DMS 273 treated with DMSO at 0.1 percent for 48 hours (cell line): ENCODE measurements at places on chromosomes 6 and 20.

DNA sequence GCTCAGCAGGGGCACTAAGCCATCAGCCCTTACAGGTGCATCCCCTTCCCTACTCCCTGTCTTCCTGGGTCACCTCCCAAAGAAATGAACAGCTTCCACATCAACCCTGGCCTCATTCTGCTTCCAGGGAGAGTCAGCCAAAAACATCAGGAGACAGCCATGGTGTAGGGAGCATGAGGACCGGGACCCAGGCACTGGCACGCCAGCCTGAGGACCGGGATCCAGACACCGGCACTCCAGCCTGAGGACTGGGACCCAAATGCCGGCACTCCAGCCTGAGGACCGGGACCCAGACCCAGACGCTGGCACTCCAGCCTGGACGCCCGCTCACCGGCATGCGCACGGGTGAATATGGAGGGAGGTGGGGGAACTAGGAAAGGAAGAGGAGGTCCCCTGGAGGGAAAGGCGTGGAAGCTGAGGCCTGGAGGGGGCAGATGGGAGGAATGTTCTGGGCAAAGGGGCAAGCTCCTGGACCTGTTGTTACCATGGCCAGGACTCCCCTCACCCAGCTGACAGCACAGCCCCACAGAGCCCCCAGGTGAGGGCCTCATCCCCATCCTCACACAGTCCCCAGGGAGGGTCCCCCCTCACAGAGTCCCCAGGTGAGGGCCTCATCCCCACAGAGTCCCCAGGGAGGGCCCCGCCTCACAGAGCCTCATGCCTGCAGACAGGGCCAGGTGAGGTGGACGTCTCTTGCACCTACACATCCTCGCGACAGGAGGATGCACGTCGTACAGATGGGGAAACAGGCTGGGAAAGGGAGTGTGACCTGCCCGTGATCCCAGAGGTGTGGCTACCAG lies 26.0 kb upstream of the MRGBP start:
- no peak for DNase-seq

DNA sequence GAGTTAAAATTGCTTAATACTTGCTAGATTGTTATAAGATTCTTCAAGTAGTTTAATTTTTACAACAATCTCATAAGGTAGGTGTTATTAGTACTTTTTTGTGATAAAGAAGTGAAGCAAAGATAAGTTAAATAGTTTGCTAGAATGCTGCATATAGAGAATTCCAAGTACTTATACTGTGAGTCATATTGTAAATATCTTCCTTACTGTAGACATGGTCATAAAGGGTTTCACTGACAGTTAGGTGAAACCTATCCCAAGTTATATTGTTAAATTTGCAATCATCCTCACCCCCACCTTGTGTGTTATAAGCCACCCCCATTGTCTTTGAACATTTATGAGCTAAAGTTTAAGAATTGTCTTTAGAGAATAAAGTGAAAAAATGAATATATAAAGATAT lies 142.0 kb downstream of the FAM83B start:
- DNase-seq: no peak

GRCh38 chr20:51725584-51726176 lies 42.5 kb downstream of the ATP9A start:
- no peak for DNase-seq

DNA sequence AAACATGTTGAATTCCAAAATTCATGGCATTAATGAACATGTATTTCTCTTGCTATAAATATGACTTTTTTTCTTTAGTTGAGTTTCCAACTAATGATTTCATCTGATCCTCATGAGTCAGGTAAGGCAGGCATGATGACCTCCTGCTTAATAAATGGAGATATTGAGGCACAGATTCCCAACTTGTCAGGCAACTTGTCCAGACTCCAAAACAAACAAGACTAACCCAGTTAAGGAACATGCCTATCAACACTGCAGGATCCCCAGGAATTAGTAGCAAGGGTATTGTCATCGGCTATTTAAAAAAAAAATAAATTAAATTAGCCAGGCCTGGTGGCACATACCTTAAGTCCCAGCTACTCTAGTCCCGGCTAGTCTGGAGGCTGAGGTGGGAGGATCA lies 121.3 kb upstream of the SALL4 start:
- no peak for DNase-seq

GRCh38 chr20:1423625-1424106 lies 30.8 kb upstream of the FKBP1A start:
- peak; percentile 44 for DNase-seq

GRCh38 chr6:89350281-89350966 lies 2.1 kb downstream of the UBE2J1 start:
- DNase-seq: no peak

DNA sequence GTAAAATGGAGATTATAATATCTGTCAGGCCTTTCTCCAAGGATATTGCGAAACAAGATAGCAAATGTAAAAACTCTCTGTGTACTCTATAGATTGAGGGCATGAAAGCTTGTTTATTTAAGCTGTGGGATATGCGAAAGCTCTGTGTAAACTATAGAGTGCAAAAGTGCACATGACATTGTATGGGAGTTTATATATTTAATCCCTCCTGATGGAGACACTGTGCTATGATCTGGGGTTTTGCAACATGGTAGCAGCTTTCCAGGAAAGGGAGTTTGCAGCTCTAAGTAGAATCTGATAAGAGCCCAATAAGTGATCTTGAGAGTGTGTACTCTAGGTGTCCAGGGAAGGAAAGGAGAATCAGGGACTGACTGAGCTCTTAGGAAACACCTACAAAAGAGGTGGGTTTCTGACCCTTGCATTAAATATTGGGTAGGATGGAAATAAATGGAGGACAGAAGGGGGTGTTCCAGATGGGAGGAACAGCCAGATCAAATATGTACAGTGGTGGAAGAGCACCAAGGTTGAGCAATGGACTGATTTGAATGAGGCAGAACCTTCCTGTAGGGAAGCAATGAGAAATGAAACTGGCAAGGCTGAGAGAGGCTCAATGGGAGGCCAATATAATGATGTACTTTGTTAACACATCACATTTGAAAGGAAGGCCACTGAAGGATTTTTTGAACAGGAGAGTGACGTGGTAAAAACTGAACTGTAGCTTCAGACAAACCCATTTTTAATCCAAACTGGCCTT lies 450.1 kb downstream of the GJA1 start:
- no peak for DNase-seq

DNA sequence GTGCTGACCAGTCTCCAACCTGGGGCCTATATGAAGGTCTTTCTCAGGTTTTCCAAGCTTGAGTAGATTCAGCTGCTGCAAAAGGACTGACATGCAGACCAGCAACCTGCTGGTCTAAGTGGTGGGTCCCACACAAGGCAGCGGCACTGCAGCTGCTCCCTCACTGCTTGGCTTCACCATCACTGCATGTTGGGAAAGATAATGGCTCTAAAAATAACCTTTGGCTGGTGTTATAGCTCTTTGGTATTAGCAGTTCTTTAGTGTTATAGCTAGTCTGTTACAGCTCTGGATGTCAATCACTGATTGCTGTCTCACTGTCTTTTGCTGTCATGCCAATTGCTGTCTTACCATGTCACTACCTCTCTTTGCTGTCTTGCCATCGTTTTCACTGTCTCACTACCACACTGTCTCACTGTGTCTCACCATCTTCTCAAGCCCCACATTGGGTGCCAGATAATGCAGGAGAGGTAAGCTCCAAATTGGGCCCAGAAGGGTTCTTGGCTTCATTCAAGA lies 726.4 kb downstream of the TENT5A start:
- DNase-seq: no peak

GRCh38 chr6:48016020-48016755 lies 94.8 kb downstream of the PTCHD4 start:
- DNase-seq: no peak

- no peak for DNase-seq
These were observed 188.2 kb upstream of the FOXQ1 start for GRCh38 chr6:1123386-1124375.

DNA sequence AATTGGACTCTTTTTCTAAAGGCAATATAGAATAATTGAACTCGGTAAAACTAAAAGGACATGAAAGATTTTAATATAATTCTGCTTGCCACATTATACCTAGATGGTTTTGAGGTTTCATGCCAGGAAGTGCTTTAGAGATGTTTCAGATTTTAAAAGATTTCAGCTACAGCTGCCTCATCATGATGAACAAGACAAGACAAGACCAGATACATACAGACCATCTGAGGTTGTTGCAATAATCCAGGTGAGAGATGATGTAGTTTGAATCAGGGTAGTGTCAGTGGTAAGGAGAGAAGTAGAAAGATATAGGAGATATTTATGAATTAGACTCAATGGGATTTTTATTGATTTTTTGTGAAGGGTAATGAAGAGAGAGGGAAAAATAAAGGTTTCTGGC lies 374.3 kb upstream of the HSF2 start:
- no peak for DNase-seq

GRCh38 chr6:157066781-157067491 lies 256.4 kb downstream of the TMEM242 start:
- DNase-seq: no peak

DNA sequence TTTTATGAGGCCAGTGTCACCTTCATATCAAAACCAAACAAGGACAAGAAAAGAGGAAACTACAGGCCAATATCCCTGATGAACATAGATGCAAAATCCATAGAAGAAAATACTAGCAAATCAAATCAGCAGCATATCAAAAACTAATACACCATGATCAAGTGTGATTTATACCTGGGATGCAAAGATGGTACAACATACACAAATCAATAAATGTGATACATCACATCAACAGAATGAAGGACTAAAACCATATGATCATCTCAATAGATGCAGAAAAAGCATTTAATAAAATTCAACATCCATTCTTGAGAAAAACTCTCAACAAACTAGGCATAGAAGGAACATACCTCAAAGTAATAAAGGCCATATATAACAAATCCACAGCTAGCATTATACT lies 8.1 kb upstream of the GINM1 start:
- DNase-seq: no peak

- DNase-seq: no peak
These were observed 33.2 kb upstream of the IGF2R start for GRCh38 chr6:159935633-159936032.

GRCh38 chr6:129908356-129908755 lies 47.2 kb upstream of the TMEM244 start:
- no peak for DNase-seq

DNA sequence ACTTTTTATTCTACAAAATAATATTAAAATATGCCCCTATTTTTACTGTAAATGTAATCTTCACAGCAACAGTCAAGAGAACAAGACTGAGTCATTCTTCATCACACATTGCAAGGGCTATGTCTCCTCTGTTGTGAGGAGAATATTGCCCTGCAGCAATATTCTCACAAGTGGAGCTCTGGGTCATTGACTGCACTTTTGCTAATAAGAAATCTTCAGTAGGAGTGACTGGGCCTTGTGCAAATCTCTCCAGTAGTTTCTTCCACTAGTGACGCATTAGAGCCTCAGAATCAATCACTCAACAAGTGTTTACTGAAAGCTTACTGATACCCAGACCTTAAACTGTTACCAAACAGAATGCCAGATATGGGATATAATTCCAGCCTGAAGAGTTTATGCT lies 49.1 kb downstream of the LAMA2 start:
- DNase-seq: no peak

GRCh38 chr20:49179368-49180277 lies 8.5 kb downstream of the STAU1 start:
- no peak for DNase-seq

DNA sequence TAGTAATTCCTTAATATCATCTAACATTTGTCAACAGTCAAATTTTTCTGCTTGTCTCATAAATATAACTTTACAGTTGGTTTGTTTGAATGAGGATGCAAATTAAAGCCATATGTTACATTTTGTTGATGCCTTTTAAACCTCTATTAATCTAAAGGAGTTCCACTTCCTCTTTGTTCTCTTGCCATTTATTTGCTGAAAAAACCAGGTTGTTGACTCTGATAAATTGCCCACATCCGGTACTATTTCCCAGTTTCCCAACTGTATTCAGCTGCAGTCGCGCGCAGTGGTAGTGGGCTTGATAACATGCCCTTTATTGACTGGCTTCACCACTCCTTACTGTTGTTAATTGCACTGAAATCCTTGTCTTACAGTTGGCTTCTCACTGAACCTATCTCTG lies 32.8 kb upstream of the SIRPB2 start:
- no peak for DNase-seq

DNA sequence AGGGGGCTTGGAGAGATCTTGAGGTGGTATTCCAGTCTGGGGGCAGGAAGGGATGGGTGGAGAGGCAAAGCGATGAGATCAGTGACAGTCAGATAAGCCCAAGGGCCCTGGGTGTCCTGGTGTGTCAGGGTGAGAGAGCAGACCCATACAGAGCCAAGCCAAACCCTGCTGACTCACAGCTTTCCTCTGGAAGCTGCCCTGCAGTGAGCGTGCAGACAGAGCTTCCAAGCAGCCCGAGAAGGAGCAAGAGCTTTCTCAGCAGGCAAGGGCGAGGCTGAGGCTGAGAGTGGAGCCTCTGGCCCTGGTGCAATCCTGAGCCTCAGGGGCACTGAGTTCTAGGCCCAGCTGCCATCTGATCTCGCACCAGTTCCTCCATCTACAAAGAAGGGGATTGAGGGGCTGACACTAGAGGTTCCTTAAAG lies 91.1 kb upstream of the HIVEP1 start:
- no peak for DNase-seq

- no peak for DNase-seq
These were observed 164.3 kb downstream of the RPS12 start for GRCh38 chr6:132978685-132979084.

GRCh38 chr6:26415791-26416190 lies 13.7 kb downstream of the BTN3A1 start:
- DNase-seq: no peak

- DNase-seq: no peak
These were observed 249.3 kb upstream of the PLN start for GRCh38 chr6:118298476-118299427.

DNA sequence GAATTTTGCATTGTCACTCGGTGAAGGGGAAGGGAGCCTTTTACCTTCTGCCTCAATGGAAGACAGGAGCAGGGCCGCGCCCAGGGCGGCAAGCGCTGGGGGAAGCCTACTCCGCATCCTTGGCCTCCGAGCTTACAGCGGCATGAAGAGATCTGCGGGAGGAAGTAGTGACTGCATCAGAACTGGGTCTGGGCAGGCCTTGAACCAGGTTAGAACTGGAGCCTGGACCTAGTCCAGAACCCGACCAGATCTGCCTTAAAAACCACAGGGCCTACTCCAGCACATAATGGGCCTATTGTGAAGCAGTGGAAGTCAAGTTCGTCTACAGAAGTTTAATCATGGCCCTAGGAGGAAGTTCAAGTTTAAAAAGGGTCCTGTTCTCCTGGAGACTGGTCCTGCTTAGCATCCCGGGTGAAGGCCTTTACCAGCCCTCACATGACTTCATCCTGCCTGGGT lies 3.1 kb downstream of the COL12A1 start:
- no peak for DNase-seq

- DNase-seq: no peak
These were observed at the start of gene PLAGL1 for GRCh38 chr6:144008120-144008811. TSS of gene PLAGL1 (minus strand) at chr6:144008259. CDS start at chr6:143948136, 60,123 bp downstream.
